ENCODE measurements at places on chromosomes 4 and X.

- no peak for DNase-seq
Observed at GRCh38 chr4:38870098-38870808, 2.6 kb downstream of the FAM114A1 start.

- DNase-seq, result peak; percentile 15
Observed at GRCh38 chr4:2843941-2844584, 419 bp downstream of the ADD1 start.

DNA sequence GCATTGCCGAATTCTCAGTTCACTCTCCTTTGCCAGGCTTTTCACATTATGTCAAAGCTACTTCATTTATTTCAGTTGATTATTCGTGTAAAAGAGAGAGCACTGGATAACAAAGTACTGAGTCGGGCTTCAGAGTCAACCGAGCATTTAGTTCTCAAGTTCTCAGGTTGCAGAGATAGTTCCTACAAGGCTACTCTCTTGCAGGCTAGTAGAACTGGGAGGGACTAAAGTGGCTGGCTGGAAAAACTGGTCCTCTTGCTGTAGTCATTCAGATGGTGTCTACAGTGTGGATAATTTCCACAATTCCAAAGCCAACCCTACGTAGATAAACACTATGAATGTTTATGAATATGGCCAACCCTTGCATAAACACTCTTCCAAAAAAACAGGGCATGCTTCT, 4.6 kb upstream of the CCNG2 start:
- no peak for DNase-seq

DNA sequence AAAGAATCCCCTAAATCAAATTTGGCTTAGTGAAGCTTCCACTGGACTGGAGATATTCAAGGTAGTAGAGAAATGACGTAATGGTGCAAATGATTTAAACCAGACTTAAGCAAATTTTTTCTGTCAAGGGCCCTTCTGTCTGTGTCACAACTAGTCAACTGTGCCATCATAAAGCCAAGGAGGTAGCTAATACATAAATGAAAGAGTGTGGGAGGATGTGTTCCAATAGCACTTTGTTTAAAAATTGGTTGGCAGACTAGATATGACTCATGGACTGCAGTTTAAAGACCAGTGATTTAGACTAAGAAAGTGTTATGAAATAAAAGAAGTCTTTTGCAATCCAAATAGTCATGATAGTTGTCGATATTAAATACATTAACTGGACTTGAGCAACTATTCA, 24.3 kb upstream of the TEX13C start:
- DNase-seq, result no peak

DNA sequence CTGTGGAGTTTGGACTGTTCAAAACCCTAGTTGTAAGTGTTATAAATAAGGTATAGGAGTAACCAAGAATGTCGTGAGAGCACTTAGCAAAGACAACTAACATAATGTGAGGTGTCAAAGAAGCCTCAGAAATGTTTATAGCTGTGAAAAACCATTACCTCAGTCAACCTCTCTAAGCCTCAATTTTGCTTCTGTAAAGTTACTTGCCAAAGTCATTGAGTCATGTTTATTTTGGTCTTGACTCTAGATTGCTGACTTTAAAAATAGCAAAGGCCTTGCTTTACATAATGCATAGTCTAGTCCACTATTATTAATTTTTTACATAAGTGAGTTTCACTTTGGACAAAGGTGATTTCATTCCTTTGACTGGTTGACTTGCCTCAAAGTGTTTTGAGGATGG, 257.6 kb upstream of the CXXC4 start:
- DNase-seq, result no peak

DNA sequence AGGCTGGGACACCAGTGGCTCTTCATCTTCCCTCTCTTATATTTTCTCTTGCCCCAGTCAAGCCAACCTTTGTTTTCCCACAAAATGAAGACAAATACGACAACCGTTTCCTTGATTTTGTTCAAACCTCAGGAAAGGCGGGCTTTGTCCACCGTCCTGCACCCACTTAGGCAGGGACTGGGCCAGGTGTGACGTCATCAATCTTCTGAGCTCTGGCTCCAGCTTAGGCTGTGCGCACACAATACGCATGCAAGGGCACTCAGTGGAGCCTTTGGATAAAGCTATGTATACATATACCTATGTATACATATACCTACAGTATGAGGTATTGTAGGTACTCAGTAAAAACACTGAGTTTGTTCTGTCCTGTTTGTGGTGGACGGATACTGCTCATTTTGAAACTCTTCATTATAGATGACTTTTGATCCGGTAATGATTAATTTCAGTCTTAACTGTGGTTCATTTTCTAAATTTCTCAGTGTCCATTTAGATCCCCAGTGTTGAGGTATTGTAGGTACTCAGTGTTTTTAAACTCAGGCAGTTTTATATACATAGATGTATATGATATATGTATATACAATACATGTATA, 194.9 kb downstream of the MGST2 start:
- DNase-seq, result no peak

GRCh38 chr4:167509551-167509950, 275.3 kb upstream of the SPOCK3 start:
- no peak for DNase-seq

- DNase-seq, result no peak
Observed at GRCh38 chr4:74190332-74190731, 32.4 kb downstream of the MTHFD2L start.

DNA sequence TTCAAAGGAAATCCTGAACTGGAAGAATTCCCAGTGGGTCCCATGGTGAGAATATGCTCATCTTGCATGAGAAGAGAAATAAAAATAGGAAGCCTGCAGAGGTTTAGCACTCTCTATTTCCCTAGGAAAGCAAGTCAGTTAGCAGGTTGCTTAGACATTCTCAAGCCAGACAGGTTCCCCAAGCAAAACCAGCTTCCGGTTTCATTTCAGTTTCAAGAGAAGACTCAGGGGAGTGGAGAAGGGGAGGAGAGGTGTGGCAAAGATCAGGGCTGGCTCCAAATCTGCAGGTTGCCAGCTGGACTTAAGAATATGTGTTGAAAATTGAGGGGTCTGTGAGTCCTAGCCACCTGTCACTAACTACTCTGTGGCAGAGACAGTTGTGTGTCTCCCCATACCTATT, 107.5 kb downstream of the CLNK start:
- DNase-seq, result no peak

DNA sequence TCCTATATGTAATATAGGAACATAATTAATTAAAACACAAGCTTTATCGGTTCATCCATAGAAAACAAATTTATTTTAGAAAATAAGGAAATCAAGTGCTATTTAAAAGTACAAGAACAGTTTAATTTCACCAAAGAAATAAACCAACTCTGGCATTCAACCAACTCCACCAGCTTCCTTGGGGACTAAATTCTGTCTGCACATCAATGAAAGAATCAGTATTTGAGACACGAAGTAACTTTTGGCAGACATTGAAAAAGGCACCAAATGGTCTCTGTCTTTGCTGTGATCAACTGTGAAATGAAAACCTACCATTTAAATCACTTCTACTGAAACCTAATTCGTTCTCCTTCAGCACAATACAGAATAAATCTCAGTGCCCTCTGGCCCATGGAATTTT, 719.7 kb upstream of the GRIA3 start:
- DNase-seq, result no peak

GRCh38 chr4:43136752-43137151, 244.2 kb downstream of the GRXCR1 start:
- no peak for DNase-seq

- DNase-seq, result no peak
Observed at GRCh38 chrX:11564546-11564945, 101.2 kb downstream of the ARHGAP6 start.

DNA sequence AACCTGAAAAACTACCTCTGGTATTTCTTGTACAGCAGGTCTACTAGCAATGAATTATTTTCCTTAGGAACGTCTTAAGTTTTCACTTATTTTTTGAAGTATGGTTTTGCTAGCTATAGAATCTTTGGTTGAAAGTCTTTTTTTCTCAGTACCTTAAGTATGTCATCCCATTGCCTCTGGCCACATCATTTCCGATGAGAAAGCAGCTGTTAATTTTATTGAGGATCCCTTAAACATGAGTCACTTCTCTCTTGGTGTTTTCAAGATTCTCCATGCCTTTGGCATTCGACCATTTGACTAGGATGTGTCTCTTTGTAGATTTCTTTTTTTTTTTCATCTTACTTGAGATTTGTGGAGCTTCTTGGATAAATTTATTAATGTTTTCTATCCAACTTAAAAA, 803.8 kb upstream of the AMOT start:
- no peak for DNase-seq

DNA sequence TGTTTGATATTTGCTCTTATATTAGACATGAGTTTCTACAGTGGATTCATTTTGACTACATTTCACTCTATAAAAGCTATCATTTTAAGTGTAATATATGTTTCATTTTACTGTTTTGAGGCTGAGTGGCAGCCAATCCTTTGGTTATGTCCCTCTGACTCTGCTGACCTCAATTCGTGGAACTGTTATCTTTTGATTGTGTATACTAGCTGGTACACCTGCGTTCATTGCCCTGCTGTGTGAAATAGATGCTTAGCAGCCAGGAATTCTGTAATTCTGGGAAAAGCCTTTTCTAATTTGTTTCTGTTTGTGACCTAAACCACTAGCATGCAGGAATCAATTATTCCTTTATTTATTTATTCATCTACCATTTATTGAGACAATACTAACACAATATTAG, 269.4 kb upstream of the CT83 start:
- no peak for DNase-seq

GRCh38 chr4:141860974-141861373, 224.6 kb downstream of the IL15 start:
- peak; percentile 17 for DNase-seq

- DNase-seq, result no peak
Observed at GRCh38 chrX:39398215-39398962, 597.1 kb downstream of the MID1IP1 start.

- DNase-seq, result no peak
Observed at GRCh38 chrX:119686087-119686691, 6.8 kb downstream of the SEPTIN6 start.

DNA sequence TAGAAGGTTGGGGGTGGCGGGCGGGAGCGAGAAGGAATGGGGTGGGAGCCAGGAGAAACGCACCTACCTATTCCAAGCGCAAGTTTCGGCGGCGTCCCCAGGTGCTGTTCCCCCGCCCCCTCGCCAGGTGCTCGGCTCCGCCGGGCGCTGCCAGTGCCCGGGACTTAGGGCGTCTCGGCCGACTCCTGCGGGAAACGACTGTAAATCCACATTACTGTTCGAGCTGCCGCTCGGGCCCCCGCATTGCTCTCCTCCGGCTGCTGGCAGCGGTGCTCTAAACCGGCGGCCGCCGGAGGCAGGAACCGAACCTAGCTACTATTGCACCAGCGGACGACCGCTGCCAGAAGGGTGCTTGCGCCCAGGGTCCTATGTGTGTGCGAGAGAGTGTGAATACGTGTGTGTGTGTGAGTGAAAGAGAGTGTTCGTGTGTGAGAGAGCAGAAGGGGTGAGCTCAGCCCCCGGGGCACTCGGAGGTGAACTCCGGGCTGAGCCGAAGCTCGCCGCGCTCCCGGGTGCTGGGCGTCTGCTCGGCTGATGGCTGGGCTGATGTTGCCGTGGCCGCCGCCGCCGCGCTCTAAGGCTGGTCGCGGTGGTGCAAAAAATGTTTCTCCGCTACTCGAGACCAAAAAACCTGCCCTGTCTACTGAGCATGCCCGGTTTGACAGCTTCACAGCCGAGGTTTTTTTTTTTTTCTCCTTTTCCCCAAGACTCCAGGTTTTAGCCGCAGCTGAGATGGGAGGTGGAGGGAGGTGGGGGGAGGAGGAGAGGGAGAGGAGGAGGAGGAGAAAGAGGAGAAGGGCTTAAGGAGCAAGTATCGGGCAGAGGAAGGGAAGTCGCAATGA, 115.7 kb upstream of the TEX13C start:
- DNase-seq, result peak; percentile 32

GRCh38 chr4:70945452-70946055, 43.4 kb downstream of the MOB1B start:
- no peak for DNase-seq

- no peak for DNase-seq
Observed at GRCh38 chr4:142402156-142402555, 443.9 kb downstream of the INPP4B start.

DNA sequence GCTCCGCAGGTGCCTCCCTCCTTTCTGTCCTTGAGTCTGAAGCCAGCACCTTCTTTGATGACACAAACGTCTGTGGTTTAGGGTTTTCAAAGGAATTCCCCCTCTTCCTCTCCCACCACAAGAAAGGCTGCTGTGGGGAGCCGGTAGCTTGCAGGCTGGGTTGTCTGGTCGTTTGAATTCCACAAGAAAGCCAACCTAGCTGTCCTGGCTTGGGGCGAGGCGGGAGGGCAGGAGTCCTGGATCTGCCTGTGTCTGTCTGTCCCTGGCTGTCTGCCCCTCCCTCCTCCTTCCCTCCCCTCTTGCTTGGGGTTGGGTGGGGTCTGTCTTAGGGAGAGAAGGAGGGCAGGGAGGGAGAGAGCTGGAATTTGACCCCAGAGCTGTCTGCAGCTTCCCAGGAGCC, 56.3 kb downstream of the SHROOM2 start:
- no peak for DNase-seq

GRCh38 chr4:181569553-181569952, 673.6 kb upstream of the TENM3 start:
- DNase-seq, result peak; percentile 9

- DNase-seq, result no peak
Observed at GRCh38 chr4:128775916-128776315, 33.6 kb upstream of the JADE1 start.

DNA sequence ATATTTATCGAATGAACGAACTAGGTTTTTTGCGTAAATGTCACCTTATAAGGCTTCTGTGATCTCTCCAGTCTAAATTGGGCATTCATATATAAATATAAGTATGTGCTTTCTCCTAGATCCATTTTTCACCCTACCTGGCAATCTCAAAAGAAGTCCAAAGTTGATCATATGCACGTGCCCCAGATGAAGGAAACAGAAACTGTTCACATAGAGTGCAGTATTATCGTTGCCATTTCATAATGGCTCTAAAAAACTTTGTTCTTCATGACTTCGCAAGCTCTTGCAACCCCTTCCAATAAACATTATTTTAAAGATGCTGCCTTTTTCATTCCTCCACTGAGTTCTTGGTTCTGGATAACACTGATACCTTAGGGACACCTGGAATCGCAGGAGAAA, 708 bp downstream of the INTS12 start:
- no peak for DNase-seq
